Common myeloid progenitor, CD34-positive (primary cell): ENCODE measurements at places on chromosomes 1 and 21.

DNA sequence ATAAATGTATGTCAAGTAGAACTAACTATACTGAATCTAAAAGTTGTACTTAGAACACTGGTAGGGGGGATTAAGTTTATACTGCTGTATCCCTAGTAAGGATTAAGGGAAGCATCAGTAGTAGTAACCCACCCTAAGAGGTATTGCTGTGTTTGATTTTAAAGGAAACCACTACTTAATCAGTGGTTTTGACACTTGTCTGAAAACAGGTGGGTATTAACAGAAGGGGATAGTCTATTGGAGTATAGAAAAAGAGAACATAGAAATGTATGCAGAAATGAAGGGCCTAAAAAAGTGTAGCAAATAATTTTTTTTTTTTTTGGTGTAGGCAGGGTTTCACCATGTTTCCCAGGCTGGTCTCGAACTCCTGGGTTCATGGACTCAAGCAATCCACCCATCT lies 2.2 kb downstream of the MIGA1 start:
- DNase-seq, result no peak

DNA sequence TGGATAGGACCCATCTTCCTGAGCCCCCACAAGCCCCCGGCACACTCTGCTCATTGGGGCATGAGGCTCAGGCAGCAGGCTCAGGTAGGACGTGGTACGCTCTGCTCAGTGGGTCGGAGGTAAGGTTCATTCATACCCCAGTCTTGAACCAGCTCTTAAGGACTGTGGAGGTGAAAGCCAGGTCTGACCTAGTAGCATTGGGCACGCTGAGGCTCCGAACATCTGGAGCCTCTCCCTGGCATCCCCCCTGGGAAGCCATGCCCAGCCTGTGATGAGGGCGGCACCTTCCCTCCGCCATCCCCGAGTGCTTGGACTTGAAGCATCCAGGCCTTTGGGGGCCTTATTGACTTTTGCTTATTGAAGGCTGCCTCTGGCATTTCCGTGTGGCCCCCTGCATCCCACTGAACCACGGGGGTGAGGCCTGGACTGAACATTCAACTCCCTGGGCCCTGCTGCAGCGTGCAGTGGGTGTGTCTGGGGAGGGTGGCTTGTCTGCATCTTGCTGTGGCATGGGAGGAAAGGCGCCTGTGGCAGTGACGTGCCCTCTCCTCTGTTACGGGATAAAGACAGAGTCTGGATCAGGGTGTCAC lies 50.0 kb downstream of the FAAP20 start:
- DNase-seq, result no peak

- DNase-seq, result no peak
Observed at GRCh38 chr1:68175621-68176398, 56.5 kb downstream of the WLS start.

- DNase-seq, result no peak
Observed at GRCh38 chr21:26297851-26298250, 127.3 kb upstream of the APP start.

DNA sequence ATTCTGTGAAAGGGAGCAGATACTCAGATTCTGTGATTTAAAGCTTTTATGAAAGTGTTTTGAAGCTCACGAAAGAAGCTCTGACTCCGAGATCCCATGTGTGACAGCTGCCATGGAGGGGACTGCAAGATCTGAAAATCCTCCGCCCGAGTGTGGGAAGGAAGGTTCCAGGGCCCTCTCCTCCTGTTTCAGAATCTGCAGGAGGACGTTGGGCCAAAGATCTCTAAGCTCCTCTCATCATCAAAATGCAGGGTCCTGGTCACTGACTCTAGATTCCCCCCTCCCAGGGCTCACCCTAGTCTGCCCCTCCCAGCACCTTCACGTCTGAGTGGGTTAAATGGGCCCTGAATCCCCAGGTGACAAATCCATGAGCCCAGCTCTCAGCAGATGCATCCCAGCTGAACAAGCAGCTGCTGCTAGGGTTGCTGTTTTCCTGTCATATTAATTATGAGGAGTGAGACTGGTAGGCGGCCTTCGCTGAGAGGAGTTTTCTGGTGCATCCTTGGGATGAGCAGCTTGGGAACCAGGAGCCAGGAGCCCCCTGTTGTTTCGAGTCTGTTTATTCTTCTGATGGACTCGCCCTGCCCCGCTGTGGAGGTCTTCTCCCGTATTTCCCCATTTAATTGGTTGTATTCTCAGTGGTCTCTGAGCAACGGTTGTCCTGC lies 402.0 kb downstream of the MATN1 start:
- DNase-seq, result no peak

DNA sequence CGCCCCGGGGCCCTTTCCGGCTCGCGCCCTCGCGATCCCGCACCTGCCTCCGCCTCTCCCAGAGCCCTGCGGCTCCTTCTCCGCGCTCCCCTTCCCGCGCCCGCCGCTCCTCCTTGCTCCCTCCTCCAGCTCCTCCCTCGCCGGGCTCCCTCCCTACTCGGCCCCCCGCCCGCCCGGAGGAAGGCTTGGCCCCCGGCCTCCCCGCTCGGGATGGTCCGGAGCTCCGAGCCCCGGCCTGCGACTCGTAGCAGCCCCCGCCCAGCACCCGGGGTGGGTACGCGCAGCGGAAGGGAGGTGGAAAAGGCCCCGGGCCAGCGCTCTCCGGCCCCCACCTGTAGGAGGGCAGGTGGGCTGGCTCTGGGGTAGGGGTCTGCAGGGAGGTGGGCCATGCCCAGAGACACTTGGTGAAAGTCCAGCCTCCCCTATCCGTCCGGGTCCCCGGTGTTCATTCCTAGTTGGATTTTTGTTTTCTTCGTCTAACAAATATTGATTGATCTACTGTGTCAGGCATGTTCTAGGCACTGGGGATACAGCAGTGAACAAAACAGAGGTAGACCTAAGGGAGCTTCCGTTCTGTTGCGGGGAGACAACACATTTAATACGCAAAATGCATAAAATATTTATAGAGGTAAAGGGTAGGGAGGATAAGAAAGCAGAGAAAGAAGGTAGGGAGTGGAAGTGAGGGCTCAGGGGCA lies at the start of gene HTR1D:
TSS of gene HTR1D (minus strand) at position 82 of the 695 bp plus-strand sequence. CDS start 23,283 bp downstream, outside the sequence.
- no peak for DNase-seq

GRCh38 chr1:187264995-187265602 lies 436.4 kb downstream of the PLA2G4A start:
- peak; percentile 50 for DNase-seq

GRCh38 chr1:154352581-154353459 lies 27.5 kb downstream of the ATP8B2 start:
- peak; percentile 87 for DNase-seq

DNA sequence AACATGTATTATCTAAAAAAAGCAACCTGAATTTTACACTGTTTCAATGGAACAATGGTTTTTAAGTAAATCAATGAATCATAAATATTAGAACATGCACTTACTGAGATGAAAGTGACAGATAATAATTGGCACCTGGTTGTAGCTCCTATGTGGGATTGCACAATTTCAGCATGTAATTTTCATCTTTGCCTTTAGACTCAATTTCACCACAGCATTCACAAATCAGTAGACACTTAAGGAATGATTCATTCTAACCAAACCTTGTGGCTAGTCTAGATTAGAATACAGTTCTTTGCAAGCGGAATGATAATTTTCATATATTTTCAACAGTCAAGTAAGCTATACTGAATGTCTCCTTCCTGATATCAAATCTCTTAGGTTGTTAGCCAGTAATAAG lies 853.4 kb downstream of the KCNT2 start:
- no peak for DNase-seq

DNA sequence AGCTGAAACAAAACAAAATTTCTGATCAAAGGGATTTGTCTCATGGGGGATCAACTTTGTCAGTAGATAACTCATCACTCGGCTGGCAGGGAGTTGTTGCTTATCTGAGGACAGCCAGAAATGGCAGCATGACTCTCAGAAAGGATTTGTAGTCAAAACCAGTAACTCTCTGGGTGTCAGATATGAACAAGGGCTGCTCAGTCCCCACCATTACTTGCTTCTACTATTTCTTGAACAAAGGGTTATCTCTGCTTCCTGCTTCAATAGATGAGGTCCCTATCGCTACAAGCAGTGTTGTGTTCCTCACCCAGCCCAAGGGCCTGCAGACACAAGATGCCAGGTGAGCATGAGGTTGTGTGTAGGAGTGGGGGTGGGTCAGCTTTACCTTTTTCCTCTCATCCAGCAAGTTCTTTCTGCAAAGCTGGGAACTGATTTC lies 116.2 kb downstream of the PTBP2 start:
- DNase-seq, result no peak

DNA sequence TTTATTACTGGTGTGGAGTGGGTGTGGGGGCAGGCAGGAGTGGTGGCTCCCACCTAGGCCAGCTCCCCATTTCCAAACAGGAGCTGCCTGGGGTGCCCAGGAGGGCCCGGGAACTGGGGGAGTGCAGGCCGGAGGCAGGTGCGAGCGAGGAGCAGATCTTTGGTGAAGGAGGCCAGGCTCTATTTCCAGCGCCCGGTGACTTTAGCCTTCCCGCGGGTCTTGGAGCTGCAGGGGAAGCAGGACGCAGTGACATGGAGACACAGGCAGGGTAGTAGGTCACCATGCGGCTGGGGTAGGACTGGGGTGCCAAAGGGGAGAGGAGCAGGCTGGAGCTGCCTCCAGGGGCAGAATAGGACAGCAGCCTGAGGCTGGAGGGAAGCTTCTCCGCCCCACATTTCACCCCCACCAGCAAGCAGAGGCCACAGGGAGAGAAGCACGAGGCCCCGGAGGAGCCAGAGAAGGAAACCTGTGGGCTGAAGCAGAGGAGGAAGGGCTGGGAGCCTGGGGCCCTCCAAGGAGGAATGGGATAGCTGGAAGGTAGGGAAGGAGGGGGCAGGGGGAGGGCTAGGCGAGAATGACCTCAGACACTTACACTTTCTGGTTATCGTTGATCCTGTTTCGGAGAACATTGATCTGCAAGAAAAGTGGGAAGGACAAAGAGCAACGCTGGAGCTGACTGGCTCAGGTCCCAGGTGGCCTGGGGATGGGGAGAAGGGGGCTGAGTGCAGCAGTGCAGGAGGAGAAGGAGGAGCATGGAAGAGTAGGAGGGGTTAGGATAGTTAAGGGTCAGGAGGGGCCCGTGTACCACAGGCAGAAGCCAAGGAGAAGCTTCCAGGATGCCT lies 18.2 kb downstream of the TNNT2 start:
- DNase-seq, result no peak

DNA sequence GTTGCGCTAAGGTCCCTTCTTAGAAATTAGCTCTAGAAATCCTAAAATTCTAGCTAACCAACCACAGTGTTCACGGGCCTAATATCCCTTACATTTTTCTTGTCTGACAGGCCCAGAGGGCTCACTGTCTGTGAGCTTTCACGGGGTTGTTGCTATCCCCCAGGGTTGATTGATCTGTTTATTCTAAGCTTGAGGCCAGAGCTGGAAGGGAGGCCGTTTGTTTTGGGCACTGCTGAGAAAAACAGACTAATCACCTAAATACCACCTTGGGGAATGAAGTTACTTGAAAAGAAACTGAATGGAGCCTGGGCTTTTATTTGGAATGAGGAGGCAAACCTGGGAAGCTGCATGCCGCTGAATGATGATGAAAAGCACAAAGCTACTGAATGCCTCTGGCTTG lies 162.4 kb downstream of the KIF26B start:
- no peak for DNase-seq

DNA sequence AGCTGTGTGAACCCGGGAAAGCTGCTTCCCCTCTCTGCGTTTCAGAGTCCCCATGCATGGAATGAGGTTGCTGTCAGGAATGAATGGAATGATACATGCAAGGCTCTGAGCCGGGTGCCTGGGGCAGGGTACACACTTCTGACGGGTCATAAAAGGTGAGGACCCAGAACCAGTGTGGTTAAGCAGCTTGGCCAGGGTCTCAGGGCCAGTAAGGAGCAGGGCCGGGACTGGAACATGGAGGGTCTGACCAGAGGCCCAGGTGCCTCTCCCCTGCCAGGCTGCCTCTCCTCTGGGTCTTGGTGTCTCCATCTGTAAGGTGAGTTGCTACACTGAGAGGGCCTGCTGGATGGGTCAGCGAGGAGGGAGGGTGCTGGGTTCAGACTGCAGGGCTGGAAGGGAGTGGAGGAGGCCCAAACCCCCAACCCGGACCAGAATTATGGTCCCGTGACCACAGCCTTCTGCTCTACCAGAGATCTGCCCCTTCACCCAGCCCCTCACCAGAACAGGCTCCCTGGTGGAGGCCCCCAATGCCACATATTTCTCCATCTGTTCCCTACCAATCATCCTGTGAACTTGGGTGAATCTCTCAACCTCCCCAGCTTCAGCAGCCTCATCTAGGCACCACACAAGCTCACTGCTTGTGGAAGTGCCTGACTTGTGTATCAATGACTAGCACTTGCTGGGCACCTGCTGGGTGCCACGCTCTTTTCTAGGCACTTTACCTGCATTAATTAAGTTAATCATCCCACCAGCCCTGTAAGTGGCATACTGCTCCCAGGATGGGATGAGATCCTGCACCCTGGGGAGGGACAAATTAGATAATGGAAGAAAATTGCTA lies 16.2 kb upstream of the LRP8 start:
- DNase-seq, result no peak
